Activated CD4-positive, CD25-positive, alpha-beta regulatory T cell treated with anti-CD3 and anti-CD28 coated beads, Interleukin-2, amount 50 U/mL, for 16 hours (primary cell): ENCODE measurements at places on chromosomes 1 and 21.
A peak's percentile ranks its signal among the peaks of the same experiment; 100 is the strongest.

GRCh38 chr1:117592155-117592554 is 13.7 kb upstream of the TENT5C start:
- DNase-seq: no peak

DNA sequence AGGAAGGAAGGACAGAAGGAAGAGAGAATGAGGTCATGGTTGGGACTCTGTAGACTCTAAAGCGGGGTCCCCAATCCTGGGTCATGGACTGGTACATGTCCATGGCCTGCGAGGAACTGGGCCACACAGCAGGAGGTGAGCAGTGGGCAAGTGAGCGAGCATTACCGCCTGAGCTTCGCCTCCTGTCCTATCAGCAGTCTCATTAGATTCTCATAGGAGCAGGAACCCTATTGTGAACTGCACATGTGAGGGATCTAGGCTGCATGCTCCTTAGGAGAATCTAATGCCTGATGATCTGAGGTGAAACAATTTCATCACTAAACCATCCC is 128.9 kb downstream of the TRABD2B start:
- no peak for DNase-seq

DNA sequence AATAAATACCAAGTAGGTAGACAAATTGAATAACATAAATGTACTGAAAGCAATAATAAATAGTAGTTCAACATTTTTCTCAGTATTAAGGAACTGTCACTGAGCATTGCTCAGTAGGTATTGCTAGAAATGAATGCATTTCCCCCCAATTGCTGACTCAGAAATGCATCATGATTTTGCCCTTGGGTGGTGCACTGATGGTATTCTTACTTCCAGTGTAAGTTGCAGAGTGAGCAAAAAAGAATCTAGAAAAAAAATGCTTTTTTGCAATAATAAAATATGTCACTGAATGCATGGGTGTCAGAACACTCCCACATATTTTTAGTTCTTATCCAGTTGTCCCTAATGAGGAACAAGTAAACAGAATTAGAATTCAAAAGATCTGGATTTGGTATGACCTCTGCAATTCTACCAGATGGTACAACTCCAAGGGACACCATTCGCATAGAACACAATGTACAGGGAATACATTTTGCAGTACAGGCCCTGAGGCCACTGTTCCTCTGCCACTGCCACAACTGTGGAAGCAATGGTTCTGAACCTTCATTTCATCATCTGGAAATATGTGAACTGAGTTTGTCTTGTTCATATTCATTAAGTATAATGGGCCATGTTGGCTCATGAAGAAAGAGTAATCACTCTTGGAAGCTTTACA is 78.0 kb downstream of the ATP6V1G3 start:
- no peak for DNase-seq

- DNase-seq: no peak
These were observed 32.2 kb upstream of the SAMD13 start for GRCh38 chr1:84269306-84269705.

- DNase-seq: no peak
These were observed 49.1 kb downstream of the MCOLN2 start for GRCh38 chr1:84947536-84948410.

- DNase-seq: no peak
These were observed 24.1 kb downstream of the ADSS2 start for GRCh38 chr1:244427647-244428046.

DNA sequence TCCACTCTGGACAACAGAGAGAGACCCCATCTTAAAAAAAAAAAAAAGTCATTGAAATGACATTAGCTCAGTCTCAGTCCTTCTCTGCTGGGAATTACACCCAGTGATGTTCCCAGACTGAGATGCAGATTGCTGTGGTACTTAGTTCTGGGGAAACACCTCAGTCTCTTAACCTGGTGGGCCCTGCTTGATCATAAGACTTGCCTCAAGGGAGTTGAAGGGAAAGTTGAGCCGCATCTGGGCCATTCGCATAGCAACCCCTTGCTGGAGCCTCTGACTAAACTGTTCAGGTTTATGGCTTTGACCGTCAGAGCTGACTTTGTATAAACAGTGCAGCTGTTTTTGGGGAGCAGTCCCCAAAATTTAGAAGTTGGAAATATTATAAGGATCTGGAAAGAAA is 13.4 kb downstream of the FCRL4 start:
- no peak for DNase-seq

GRCh38 chr1:167548059-167548932 is 5.3 kb downstream of the CREG1 start:
- DNase-seq: no peak

DNA sequence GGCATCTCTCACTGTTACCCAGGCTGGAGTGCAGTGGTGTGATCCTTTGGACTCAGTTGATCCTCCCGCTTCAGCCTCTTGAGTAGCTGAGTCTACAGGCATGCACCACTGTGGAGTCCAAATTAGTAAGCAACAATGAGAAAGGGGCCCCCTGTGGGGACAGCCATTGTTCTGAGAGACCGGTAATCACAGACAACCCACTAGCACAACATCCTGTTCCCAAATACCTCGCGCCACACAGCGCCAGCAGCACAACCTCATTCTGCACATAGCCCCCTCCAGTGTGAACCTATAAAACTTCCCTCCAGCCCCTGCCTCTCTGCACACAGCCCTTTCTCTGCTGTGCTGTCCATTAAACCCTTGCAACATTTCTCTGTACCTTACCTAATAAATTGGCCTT is 226.4 kb downstream of the DYRK1A start:
- no peak for DNase-seq

DNA sequence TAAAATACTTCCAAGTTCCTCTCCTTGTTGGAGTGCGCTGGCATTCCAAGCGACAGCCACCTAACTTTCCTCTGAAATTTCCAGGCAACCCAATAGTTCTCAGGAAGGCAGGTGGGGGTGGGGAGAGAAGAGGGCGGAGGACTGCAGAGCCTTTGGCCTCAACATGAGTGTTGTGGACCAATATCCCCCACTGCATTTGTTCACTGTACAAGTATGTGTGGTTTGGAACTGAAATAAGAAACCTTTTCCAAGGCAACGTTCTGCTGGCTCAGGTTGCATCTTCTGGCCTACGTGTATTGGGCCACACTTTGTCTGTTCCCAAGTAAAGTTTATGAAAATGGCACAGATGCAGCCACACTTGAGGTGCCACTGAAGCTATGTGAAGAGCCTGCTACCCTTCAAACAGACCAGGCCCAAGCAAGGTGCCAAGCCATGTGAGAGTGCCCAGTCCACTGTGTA is 153.4 kb downstream of the DHRS3 start:
- no peak for DNase-seq

DNA sequence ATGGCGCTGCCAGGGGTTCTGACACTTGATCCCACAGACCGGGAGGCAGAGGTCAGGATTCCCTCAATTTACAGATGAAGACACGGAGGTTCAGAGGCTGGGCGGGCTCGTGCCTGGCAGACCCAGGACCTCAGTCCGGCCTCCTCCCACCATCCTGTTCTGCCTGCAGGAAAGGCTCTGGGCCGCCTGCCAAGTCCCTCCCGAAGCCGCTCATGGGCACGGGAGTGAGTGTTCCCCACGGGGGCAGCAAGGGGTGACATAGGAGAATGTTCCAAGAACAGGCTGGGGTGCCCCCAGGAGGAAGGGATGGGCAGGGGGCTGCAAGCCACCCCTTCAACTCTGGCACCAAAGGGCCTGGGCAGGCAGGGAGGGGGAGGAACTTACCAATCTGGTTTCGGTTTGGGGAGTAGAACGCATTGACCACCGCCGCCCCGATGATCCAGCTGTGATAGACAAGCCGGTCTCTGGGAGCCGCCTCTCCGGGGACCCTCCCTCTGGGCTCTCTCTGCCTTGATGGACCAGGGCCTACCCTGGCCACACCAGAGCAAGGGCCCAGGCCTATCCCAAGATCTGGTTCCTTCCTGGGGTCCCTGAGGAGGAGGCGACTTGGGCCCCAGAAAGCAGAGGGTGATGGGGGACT is 7.5 kb downstream of the PRXL2B start:
- DNase-seq: no peak

DNA sequence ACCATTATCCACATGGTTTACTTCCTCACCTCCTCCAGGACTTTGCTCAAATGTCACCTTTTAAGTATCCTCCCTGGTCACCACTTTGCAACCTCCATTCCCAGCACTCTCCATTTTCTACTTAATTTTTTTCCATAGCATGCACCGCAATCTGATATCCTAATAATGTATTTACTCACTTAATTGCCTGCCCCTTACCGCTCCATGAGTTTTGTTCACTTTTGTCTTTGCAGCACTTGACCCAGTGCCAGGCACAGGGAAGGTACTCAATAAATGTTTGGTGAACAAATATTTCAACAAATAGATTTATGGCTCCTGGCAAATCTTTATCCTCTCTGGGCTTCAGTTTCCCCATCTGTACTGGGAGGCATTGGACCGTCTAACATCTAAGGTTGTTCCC is 53.6 kb downstream of the UBE2T start:
- no peak for DNase-seq

DNA sequence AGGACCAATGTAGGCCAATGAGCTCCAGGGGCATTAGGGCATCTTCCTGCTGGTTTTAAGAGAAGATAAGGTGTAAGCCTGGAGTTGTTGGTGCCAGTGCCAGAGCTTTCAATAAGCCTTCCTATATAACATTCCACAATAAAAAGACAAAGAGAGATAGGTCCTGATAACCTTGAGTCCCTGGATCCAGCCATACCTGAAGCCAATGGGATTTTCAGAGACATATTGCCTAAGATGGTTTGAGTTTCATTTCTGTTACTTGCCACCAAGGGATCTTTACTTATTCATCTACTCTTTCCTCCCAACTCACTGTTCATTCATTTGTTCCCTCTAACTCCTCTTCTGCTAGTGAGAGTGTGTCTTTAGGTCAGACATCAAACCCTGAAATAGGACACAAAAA is 68.8 kb upstream of the CAPZB start:
- DNase-seq: no peak

- DNase-seq: no peak
These were observed 11.8 kb upstream of the SLAMF7 start for GRCh38 chr1:160727316-160727640.

GRCh38 chr1:17661546-17662157 is 93.5 kb upstream of the ACTL8 start:
- DNase-seq: peak; percentile 17

DNA sequence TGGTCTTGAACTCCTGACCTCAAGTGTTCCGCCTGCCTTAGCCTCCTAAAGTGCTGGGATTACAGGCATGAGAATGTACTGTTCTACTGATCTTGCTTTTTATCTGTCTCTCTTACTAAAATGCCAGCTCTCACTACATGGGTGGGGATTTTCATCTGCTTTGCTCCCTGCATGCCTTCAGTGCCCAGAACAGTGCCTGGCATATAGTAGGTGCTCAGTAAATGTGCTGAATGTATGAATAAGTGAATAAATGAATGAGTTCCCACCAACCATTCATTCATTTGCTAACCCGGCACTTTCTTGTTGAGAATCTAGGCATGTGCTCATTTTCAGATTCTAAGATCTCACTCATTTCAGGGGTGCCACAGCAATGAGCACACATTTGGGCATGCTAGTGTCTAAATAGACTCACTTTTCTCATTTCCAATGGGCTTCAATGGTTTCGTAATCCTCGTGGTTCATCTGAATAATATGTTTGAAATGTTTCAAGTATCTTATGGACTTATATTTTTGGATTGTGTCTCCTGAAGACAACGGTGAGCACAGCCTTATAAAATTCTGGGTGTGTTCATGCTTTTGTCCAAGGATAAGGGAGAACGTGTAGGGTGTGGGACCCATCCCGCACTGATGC is 7.6 kb downstream of the DHRS3 start:
- DNase-seq: no peak

DNA sequence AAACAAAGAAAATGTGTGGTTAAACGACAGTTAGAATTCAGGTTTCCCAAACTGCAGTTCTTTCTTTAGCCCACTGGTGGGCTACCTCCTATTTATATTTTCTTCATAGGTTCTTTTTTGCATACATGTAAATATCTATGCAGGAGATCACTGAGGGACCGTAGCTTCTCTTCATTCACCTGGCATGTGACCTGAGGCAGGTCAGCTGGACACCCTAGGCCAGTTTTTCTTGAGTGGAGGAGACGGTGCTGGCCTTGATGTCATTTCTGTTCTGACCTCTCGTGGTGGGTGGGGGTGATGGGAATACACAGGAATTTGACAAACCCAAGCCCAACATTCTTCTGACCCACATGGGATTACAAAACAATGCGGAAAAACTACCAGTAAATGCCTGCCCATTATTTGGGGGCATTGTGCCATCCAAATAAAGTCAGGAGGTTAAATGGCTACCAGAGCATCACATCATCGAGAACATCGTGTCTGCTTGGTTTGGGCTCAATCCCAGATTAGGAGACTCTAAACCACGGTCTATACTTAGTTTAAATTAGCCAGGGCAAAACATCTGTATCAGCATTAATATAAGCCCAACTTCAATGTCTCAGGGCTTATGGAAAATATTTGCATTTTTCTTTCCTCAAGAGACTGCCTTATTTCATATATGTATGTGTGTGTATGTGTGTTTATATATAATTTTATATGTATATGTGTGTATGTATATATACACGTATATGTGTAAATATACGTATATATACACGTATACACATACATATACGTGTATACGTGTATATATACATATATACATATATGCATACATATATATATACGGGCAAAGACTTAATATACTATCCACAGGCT is 7.4 kb upstream of the IRF2BP2 start:
- no peak for DNase-seq

GRCh38 chr1:150545486-150546032 is 3.6 kb upstream of the ADAMTSL4 start:
- DNase-seq: no peak

DNA sequence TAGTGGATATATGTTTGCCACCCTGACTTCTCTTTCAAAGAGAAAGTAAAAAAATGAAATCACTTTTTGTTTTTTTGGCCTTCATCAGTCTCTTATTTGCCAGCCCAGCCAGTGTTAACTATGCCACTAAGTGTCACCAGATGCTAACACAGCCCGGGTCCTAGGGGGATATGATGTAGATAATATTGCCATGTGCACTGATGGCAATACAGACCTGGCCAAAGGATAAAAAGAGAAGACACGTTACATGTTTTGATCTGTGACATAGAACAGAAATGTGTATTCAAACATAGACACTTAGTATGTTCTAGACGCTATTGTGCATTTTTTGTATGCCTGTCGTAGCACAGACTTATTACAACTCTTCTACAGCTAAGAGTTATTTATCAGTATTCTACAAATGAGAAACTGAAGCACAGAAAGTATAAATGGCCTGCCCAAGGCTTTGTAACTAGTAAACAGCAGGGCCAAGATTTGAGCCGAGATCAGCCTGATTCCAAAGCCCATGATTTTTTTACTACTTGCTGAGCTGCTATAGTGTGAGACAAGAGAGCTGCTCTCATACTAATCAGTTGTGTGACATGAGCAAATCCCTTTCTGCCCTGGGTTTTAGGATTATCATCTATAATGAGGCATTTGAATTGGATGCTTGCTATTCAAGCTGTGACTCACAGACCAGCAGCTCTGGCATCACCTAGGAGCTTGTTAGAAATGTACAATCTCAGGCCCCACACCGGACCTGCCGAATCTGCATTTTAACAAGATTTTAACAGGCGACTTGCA is 6.3 kb downstream of the LRRC53 start:
- no peak for DNase-seq

GRCh38 chr1:58576325-58576726 is 726 bp downstream of the TACSTD2 start:
- DNase-seq: no peak
